ENCODE measurements at places on chromosomes 7 and 10. TPM values are rescaled to one million over a fixed set of nuclear protein-coding genes. Genes with fewer than 3 reads are reported as not detected.

Gene INA
- 265 TPM for polyA plus RNA-seq

Gene EPHB6
- 74.6 TPM for polyA plus RNA-seq

Gene SLC16A9
- polyA plus RNA-seq, result 3.4 TPM

Gene OPALIN
- polyA plus RNA-seq, result 31.9 TPM

Gene LRGUK
- 0.08 TPM for polyA plus RNA-seq

Gene PON1
- 28.8 TPM for polyA plus RNA-seq

Gene HOXA2
- not detected for polyA plus RNA-seq

Gene ZNF25
- 5.3 TPM for polyA plus RNA-seq

Gene FAM24B
- 10.0 TPM for polyA plus RNA-seq

Gene MYL7
- polyA plus RNA-seq, result not detected

Gene HOXA7
- polyA plus RNA-seq, result 1.3 TPM

Gene CLRN3
- not detected for polyA plus RNA-seq

Gene SUV39H2
- polyA plus RNA-seq, result 8.7 TPM

Gene PRR15
- polyA plus RNA-seq, result 0.19 TPM

Gene CYP3A5
- polyA plus RNA-seq, result not detected

Gene LCOR
- polyA plus RNA-seq, result 4.4 TPM

Gene MAGI2
- 14.6 TPM for polyA plus RNA-seq

Gene CABCOCO1
- polyA plus RNA-seq, result 2.3 TPM

Gene UTF1
- polyA plus RNA-seq, result not detected

DNA sequence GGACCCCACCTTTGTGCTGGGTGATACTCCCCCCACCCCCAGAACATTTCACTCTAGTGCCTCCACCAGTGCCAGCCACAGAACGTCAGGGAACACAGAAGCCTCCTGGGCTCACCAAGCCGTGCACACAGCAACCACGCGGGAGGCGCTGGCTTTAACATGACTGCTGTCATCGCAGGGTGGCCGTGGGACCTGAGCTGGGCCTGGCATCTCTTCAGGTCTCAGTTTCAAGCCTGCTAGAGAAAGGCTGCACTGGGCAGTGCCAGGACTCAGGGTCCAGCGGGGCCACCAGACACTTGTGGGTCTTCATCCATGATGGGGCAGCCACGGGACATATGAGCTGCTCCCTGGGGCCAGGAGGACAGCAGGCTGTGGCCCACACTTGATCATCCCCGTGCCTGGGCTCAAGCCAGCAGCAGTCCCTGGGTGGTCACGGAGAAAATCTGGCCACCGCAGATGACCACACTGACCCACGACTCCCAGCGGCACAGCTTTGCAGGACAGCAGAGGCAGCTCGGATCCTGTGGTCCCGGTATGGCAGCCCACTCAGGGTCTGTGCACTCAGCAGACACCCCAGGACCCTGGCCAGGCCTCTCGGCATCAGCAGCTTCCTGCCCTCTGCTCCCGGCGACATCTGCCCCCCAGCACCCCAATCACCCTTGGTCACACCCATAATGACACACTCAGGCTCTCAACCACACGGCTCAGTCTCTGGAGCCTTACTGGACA lies 44.2 kb downstream of the CAMK2B start:
- no peak for DNase-seq

GRCh38 chr10:14022052-14022451 lies 308.7 kb downstream of the FRMD4A start:
- DNase-seq, result no peak

DNA sequence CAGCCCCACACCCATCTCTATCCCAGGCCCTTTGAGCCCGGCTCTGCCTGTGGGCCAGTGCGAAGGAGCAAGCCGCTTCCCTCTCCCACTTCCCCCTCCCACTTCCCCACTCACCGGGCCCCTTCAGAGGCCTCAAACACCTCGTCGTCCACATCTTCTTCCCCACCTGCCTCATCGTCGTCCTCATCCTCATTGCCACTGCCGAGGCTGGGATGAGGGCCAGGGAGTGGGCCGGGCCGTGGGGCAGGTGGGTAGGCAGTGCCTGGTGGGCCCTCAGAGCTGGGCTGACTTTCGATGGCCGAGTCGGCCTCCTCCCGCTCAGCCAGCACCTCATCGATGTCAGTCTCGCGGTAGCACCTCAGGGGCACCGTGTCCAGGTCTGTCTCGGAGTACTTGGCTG lies 3.8 kb downstream of the PSD start:
- DNase-seq, result no peak

- no peak for DNase-seq
These were observed 72.1 kb upstream of the CDK1 start for GRCh38 chr10:60706146-60706545.

- no peak for DNase-seq
These were observed 173.9 kb downstream of the HERPUD2 start for GRCh38 chr7:35520810-35521625.

GRCh38 chr7:1669064-1669951 lies 769 bp upstream of the ELFN1 start:
- peak; percentile 76 for DNase-seq

GRCh38 chr10:60042914-60043313 lies 136.6 kb upstream of the CCDC6 start:
- DNase-seq, result peak; percentile 23

- DNase-seq, result no peak
These were observed 36.1 kb downstream of the MAD1L1 start for GRCh38 chr7:2196381-2197378.

DNA sequence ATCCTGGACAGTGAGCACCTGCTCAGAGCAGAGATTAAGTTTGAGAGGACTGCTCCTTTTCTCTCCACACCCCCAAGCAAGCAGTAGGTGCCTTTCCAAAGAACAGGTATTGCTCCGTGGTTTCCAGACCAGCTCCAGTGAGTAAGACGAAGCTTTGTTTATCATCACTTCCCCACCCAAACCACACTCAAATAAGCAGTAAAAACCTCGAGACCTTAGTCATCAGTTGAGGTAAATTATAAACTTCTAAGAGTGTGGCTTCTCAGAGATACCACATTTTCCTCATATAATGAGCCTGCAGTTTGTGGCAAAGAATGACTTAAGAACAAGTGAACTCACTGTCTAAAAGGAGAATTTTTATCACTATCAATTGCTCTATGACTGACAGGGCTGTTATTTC lies 50.0 kb upstream of the GRB10 start:
- DNase-seq, result no peak

DNA sequence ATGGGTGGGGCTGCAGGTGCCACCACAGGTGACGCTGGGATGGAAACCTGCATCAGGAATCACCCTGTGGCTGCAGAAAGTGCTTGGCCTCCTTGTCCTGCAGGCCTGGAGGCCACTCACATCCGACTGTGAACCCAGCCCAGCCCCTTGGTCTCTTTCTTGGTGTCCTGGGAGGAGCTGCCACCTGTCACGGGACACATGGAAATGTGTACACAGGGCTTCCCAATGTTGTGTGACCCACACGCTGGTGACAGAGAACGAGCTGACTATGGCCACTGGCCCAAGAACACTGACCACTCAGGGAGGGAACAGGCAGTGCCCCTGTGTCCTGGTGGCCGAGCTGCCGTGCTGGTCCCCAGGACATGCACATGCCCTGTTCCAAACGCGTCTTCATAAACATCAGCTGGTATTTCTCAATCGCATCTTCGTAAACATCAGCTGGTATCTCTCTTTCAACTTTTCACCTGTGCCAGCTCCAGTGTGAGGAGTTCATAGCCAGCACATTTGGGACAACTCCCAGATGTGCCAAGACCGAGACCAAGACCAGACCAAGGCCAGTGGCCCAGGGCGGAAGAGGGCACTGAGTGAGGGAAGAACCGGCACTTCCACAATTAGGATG lies 57.9 kb upstream of the INPP5A start:
- no peak for DNase-seq

DNA sequence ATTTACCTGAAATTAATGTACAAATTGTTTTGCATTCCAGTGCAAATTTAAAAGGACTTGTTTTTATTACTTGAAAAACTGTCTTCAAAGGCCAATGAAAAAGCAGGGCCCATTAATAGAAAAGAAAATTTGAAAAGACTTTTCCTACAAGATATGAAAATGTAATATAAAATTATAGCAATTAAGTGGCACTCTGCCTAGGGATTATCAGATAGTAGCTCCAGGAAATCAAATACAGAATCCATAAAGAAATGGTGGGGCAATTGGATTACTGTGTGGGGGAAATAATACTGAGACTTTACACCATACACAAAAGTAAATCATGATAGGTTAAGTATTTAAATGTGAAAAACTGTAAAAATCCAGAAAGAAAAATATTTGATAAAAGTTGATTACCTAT lies 89.7 kb downstream of the GLCCI1 start:
- DNase-seq, result no peak

- DNase-seq, result no peak
These were observed 98.7 kb downstream of the CTBP2 start for GRCh38 chr10:125061557-125062226.

DNA sequence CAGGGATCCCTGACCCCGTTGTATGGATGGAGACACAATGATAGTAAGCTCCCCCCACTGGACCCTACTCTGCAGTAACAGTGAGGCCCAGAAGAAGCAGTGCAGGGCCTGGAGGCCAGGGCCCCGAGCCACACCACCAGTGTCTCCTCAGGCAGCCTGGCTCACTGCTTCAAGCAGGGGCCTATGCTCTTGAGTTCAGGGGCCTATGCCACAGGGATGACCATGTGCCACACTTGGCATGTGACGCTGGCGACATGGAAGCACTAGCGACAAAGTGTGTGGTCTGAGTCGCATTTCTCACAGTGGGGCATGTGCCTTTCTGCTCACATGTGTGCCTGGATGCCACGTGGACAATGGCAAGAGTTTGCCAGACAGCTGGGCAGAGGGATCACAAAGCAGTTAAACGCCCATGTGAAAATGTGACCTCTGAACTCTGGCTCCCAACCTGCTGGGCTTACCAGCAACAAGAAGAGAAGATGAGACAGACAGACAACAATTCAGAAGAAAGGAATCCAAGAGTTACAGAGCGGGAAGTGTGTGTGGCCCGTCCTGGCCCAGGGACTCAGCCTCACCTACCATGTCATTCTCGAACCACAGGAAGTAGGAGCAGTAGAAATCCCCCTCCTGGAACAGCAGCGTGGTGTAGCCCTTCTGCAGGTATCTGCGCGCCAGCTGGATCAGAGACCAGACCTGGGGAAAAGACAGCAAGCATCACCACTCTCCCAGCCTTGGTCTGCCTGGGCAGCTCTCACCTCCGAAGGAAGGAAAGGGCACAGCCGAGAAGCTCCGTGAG lies 4.7 kb upstream of the PYROXD2 start:
- DNase-seq, result no peak

DNA sequence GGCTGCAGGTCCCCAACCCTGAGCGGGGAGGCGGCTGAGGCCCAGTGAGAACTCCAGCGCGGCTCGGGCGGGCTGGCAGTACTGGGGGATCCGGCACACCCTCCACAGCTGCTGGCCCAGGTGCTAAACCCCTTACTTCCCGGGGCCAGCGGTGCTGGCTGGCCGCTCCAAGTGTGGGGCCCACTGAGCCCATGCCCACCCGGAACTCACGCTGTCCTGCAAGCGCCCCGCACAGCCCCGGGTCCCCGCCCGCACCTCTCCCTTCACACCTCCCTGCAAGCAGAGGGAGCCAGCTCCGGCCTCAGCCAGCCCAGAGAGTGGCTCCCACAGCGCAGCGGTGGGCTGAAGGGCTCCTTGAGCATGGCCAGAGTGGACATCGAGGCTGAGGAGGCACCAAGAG lies 25.0 kb downstream of the RNF133 start:
- DNase-seq, result no peak

DNA sequence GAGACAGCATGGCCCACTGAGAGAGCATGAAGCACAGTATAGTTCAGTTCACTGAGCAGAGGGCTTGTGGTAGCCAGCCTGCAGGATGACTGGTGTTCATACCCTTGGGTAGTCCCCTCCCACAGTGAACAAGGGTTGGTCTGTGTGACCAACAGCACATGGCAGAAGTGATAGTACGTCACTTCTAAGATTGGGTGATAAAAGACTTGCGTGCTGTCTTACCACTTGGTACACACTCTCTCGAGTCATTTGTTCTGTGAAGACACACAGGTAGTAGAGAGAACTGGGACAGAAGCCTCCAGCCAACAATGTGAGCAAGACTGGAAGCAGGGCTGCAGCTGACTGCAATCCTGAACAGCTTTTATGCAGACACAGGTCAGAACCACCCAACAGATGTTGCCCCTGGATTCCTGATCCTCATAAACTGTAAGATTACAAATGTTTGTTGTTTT lies 14.6 kb downstream of the EPC1 start:
- DNase-seq, result no peak

- peak; percentile 27 for DNase-seq
These were observed 249.3 kb upstream of the GRB10 start for GRCh38 chr7:51031791-51032515.

DNA sequence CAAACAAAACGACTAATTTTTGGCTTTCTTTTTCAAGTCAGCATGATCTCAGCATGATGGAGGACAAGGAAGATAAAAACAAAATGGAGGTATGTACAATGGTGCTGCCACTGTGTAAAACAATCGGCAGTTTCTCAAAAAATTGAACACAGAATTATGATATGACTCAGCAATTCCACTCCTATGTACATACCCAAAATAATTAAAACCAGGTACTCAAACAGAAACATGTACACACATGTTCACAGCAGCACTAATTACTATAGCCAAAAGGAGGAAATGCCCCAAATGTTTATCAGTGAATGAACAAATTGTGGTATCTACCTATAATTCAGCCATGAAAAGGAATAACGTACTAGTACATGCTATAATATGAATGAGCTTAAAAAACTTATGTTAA lies 29.9 kb downstream of the SNX13 start:
- no peak for DNase-seq

DNA sequence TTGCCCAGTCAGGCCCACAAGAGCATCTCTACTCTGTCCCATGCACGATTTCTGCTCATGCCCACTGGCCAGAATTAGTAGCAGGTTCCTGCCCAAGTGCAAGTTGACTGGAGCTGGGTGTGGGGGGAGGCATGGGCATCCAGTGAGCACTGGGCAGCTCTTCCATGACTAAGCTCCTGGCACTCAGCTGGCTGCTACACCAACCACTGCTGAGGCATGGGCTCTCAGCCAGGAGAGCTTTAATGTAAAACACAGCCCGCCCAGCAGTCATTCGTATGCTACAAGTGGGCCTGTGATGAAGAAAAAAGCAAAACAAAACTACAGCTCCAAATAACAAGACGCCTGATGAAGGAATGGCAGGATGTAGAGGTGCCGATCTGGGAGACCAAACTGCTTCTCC lies 335.4 kb upstream of the PFKP start:
- DNase-seq, result peak; percentile 47

DNA sequence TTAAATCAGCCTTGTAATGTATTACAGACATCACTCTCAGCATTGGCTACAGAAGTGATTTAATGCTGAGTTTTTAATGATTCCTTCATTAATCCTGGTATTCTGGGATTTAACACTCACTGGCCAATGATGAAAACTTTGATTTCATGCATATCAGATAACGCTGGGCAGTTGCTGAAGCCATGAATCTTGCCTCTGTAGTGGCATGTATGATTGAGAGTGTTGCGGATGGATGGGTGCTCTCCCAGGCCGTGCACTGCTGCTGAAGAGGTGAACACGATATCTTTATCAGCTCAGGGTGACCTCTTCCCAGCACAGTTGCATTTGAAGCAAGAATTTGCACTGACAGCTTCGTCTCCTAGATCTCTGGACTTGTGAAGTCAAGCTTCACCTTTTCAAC lies 168.7 kb downstream of the LRRC4 start:
- no peak for DNase-seq

- DNase-seq, result peak; percentile 53
These were observed 15.5 kb upstream of the CPXM2 start for GRCh38 chr10:123906884-123907652.

GRCh38 chr7:47867286-47867685 lies 81.0 kb downstream of the PKD1L1 start:
- DNase-seq, result no peak

- no peak for DNase-seq
These were observed 83.7 kb downstream of the PRLHR start for GRCh38 chr10:118511711-118512110.

- DNase-seq, result no peak
These were observed 120.2 kb upstream of the LRRTM3 start for GRCh38 chr10:66805612-66806011.
